ENCODE measurements at places on chromosomes 3 and 15. TPM values are rescaled to one million over a fixed set of nuclear protein-coding genes. Genes with fewer than 3 reads are reported as not detected.

GOLGA6B gene
- total RNA-seq: not detected

TICRR gene
- total RNA-seq: 35.5 TPM

DUOXA2 gene
- not detected for total RNA-seq

CPN2 gene
- not detected for total RNA-seq

HIGD2B gene
- total RNA-seq: not detected

PRSS50 gene
- not detected for total RNA-seq

EXD1 gene
- total RNA-seq: not detected

RETNLB gene
- total RNA-seq: not detected

FSIP1 gene
- total RNA-seq: 0.50 TPM

C3orf38 gene
- total RNA-seq: 34.0 TPM

DRD3 gene
- total RNA-seq: not detected

RBM6 gene
- 142 TPM for total RNA-seq

GOLGA6L4 gene
- total RNA-seq: 0.96 TPM

PTX3 gene
- not detected for total RNA-seq

TGM4 gene
- not detected for total RNA-seq

PIGZ gene
- 1.6 TPM for total RNA-seq

PTPRG gene
- total RNA-seq: not detected

GALNT15 gene
- total RNA-seq: not detected

MAPKAPK3 gene
- 175 TPM for total RNA-seq

CCDC39 gene
- total RNA-seq: not detected

GOLGA6L7 gene
- total RNA-seq: not detected

C2CD4B gene
- not detected for total RNA-seq

AHSG gene
- total RNA-seq: not detected

WDR73 gene
- total RNA-seq: 18.4 TPM

MYL3 gene
- not detected for total RNA-seq

CHL1 gene
- total RNA-seq: not detected

AADAC gene
- total RNA-seq: not detected

BNC1 gene
- not detected for total RNA-seq

MEX3B gene
- 0.73 TPM for total RNA-seq

FANCD2OS gene
- total RNA-seq: not detected

RGMA gene
- total RNA-seq: 0.28 TPM

SCN5A gene
- total RNA-seq: not detected

FBLN2 gene
- not detected for total RNA-seq

Measured in activated CD8-positive, alpha-beta memory T cell treated with anti-CD3 and anti-CD28 coated beads, Interleukin-2, amount 10 ng/mL, durations not matched to agents 7 days and 5 days (primary cell).